ENCODE measurements at places on chromosomes 3 and 15. TPM values are rescaled to one million over a fixed set of nuclear protein-coding genes. Genes with fewer than 3 reads are reported as not detected.

Gene CSPG5
- 1.2 TPM for total RNA-seq

Gene AGBL1
- not detected for total RNA-seq

Gene GOLGA6A
- total RNA-seq: 0.09 TPM

Gene C3orf70
- not detected for total RNA-seq

Gene ISG20
- 43.0 TPM for total RNA-seq

Gene PLAAT1
- not detected for total RNA-seq

Gene CA12
- total RNA-seq: 211 TPM

Gene NKIRAS1
- total RNA-seq: 8.4 TPM
